ENCODE measurements at places on chromosomes 12 and 14. TPM values are rescaled to one million over a fixed set of nuclear protein-coding genes. Genes with fewer than 3 reads are reported as not detected.

KRT6A gene
- polyA plus RNA-seq = 8,475 TPM

CLEC4D gene
- not detected for polyA plus RNA-seq

SMAGP gene
- polyA plus RNA-seq = 47.6 TPM

SAMD15 gene
- 0.37 TPM for polyA plus RNA-seq

ANO2 gene
- 0.26 TPM for polyA plus RNA-seq

MYH6 gene
- not detected for polyA plus RNA-seq

MAP1LC3B2 gene
- 1.2 TPM for polyA plus RNA-seq

RPGRIP1 gene
- not detected for polyA plus RNA-seq

ITPK1 gene
- 80.2 TPM for polyA plus RNA-seq

STRN3 gene
- 15.1 TPM for polyA plus RNA-seq

OR4E2 gene
- polyA plus RNA-seq = not detected

ZDHHC22 gene
- polyA plus RNA-seq = not detected

CLEC1A gene
- polyA plus RNA-seq = not detected

GALNT6 gene
- polyA plus RNA-seq = 4.1 TPM

SERPINA1 gene
- 147 TPM for polyA plus RNA-seq

PCED1B gene
- 3.3 TPM for polyA plus RNA-seq

LEMD3 gene
- polyA plus RNA-seq = 9.4 TPM

ANKS1B gene
- not detected for polyA plus RNA-seq

VWF gene
- polyA plus RNA-seq = 0.07 TPM

AKAP5 gene
- polyA plus RNA-seq = 0.03 TPM

LIN7A gene
- polyA plus RNA-seq = not detected

RNASE7 gene
- 30.9 TPM for polyA plus RNA-seq

GPD1 gene
- 0.40 TPM for polyA plus RNA-seq

REP15 gene
- 1.0 TPM for polyA plus RNA-seq

REC8 gene
- 1.9 TPM for polyA plus RNA-seq

SMIM41 gene
- polyA plus RNA-seq = not detected

ASCL1 gene
- not detected for polyA plus RNA-seq

MARK3 gene
- polyA plus RNA-seq = 87.2 TPM

ADCY4 gene
- polyA plus RNA-seq = 0.10 TPM

LHX5 gene
- polyA plus RNA-seq = 0.17 TPM

TSPAN19 gene
- polyA plus RNA-seq = 0.09 TPM

LYSET gene
- polyA plus RNA-seq = 8.2 TPM

CFAP73 gene
- not detected for polyA plus RNA-seq
